ENCODE measurements at places on chromosomes 7 and 10.
A peak's percentile ranks its signal among the peaks of the same experiment; 100 is the strongest.

GRCh38 chr10:97683556-97684367 lies 3.3 kb downstream of the AVPI1 start:
- DNase-seq = no peak

DNA sequence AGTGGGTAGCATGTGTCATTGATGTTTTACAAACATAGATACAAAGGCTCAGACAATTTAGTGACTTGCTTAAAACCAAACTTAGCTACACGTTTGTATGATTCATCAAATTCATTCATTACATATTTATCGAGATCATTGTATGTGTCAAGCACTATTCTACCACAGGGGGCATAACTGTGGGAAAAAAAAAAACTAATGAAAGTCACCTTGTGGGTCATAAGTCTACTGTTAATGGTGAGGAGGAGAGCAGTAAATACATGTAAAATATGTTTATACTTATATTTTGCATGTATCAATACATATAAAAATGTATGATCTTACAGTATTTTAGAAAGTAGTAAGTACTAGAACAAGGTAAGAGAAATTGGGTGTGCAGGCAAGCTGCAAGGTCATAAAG lies 933.8 kb downstream of the IPMK start:
- no peak for DNase-seq

GRCh38 chr7:91496251-91496820 lies 232.1 kb downstream of the FZD1 start:
- no peak for DNase-seq

DNA sequence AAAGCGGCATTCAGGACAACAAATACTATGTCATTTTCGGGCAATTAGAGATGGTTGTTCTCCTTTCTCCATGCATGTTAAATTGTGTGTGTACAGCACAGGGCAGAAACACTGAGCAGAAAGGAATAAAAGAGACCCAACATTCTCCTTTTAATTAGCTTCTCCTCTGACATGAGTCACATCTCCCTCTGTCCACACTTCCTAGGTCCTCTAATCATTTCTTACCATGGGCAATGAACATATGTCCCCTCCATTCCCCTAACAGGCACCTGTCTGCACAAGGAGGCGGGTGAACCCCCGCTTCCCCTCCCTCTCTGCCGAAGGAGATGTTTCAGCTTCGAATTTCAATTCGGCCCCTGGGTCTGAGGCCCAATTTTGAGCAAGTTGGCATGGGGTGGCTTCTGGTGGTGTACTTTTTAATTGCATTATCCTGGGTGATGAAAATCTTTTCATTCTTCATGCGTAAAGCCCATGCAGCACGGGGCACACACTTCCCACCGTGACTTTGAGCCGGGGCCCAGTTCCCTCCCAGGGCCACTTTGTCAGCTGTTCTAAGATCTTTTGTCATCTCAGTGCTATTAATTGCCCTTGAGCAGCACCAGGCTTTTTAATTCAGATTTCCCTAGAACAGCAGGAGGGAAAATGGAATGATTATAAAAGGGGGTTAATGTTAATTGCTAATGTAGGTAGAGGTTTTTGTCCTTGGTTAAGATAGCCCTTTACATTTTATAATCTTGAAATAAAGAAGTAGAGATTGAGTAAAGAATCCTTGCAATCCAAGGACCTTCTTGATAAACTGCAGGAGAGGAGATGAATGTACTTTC lies 219.5 kb upstream of the NRP1 start:
- no peak for DNase-seq

- DNase-seq = no peak
Measured at GRCh38 chr10:62631241-62631640, 173.3 kb upstream of the ADO start.

DNA sequence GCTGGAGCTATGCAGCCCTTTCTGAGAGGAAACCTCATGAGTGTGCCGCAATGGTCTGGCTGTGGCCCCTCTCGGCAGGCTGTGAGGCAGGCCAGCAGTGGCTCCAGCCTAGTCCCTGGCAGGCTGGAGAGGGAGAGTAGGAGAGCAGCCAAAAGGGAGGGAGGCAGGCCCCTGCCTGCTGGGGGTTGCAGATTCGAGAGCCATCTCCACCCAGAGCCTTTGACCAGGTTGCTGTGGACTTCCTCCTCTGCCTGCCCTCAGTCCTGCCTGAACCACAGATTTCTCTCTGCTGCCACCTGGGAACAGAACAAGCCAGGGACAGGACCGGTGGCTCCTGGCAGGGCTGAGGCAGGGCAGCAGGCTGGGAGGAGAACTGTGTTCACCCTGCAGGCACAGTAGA lies 13.9 kb downstream of the PAX2 start:
- DNase-seq = no peak

- no peak for DNase-seq
Measured at GRCh38 chr7:43868681-43869005, 674 bp downstream of the MRPS24 start.

DNA sequence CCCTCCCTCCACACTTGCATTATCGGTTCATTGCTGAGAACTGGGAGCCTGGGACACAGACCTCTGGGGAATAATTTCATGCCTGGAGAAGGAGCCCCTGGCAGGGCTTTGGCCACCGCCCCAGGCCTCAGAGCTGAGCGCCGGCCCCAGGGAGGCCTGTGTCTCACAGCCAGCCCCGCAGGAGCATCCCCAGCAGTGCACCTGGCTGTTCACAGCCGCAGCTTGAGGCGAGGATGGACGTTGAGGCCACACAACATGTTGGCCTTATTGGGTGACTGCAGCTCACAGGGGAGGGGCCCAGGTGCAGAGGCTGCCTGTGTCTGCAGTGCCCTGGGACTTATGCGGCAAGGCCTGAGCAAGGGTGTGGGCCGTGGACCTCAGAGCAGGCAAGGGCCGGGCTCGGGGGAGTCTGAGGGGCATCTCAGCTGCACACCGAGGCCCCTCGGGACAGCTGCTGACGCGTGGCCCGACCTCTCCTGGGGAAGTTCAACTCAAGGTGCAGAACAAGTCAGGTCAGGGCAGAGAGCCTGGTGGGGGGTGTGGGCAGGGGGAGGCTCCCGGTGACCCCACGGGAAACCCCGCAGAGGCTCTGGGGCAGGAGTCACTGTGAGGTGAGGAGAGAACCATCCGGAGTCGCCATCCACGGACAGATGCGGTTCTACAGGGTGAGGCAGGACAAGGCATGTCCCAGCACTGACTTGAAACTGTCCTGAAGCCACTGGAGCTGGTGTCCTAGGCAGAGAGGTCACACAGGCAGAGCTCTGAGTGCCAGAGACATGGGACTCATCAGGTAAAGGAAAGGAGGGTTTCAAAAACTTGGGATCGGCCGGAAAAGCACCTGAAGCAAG lies 13.1 kb upstream of the UBE3C start:
- DNase-seq = no peak

DNA sequence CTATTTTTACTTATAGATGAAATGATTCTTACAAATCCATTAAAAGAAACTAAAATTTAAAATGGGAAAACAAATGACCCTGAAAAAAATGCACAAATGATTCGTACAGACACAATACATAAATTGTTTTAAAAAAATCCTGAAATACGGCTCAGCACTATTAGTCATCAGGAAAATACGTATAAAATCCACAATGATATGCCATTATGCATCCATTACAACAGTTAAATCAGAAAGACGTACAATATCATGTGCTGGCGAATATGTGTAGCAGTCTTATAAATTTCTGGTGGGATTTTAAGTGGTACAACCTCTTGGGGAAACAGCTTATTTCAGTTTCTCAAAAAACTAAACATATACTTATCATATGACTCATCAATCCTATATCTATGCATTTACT lies 600.1 kb upstream of the STEAP1 start:
- no peak for DNase-seq

- DNase-seq = no peak
Measured at GRCh38 chr7:92740700-92741126, 95.7 kb downstream of the CDK6 start.

- no peak for DNase-seq
Measured at GRCh38 chr10:92328993-92329392, 38.0 kb downstream of the MARCHF5 start.

GRCh38 chr10:42926843-42927242 lies 144.2 kb downstream of the BMS1 start:
- DNase-seq = no peak

- no peak for DNase-seq
Measured at GRCh38 chr7:129193892-129194291, 5.5 kb downstream of the SMO start.

- no peak for DNase-seq
Measured at GRCh38 chr10:32952094-32952493, 5.9 kb downstream of the ITGB1 start.

DNA sequence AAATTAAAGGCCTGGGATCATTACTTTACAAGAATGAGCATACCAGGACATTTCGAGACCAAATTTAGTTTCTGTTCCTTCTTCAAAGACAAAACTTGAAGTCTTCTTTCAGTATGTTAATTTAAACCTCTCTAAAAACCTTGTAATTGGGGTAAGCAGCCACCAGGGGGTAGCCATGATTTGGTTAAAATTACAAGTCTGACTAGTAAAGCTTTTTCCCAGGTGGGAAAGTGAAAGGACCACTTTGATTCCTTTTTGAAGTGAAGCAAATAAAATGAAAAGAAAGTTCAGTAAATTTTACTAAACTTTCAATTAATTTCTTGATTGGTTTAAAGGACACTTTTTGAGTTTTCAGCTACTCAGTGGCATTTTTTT lies 294.3 kb downstream of the BBS9 start:
- DNase-seq = no peak

- DNase-seq = peak; percentile 64
Measured at GRCh38 chr10:23070913-23071218, 24.5 kb upstream of the MSRB2 start.

GRCh38 chr10:65708057-65708456 lies 1217.8 kb upstream of the LRRTM3 start:
- no peak for DNase-seq

GRCh38 chr7:81676105-81676811 lies 93.6 kb downstream of the HGF start:
- no peak for DNase-seq

GRCh38 chr7:1150400-1151002 lies 9.5 kb downstream of the ZFAND2A start:
- DNase-seq = no peak

DNA sequence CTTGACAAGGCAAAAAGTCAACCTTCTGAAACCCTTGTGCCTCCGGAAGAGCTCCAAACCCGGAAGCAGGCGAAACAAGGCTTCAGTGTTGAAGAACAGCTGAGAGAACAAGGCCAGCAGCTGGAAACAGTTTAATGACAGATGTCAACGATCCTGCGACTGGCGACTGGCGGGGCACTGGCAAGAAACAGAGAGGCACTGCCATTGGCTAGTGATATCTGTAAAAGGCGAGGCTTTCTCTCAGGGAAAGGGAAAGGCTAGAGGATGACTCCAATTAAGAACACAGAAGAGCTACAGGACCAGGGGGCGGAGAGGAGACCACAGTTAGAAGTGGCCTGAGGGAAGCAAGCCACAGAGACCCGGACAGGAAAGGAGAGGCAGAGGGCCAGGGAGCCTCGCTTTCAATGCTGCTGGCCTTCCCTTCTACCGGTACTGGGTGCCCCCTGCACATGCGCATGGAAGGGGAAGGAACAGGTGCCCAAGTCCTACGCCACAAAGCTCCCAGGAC lies 19.4 kb downstream of the ITGB1 start:
- DNase-seq = peak; percentile 34
